Skin of body (tissue), 3 donors: ENCODE measurements at places on chromosomes 1 and 21. TPM values are rescaled to one million over a fixed set of nuclear protein-coding genes. Genes with fewer than 3 reads are reported as not detected.

SPEN gene
- 46.5 TPM for total RNA-seq

OR6N1 gene
- total RNA-seq: not detected

NPHS2 gene
- not detected for total RNA-seq

KAZN gene
- total RNA-seq: 9.6 TPM

- no peak for DNase-seq
Measured at GRCh38 chr1:51442616-51443015, 76.5 kb downstream of the EPS15 start.

GRCh38 chr1:47996406-47997226 is 569 bp downstream of the TRABD2B start:
- DNase-seq: no peak

GRCh38 chr21:25396135-25396711 is 211.1 kb downstream of the MRPL39 start:
- no peak for DNase-seq

- DNase-seq: no peak
Measured at GRCh38 chr1:22332795-22333499, 118.7 kb upstream of the ZBTB40 start.

DNA sequence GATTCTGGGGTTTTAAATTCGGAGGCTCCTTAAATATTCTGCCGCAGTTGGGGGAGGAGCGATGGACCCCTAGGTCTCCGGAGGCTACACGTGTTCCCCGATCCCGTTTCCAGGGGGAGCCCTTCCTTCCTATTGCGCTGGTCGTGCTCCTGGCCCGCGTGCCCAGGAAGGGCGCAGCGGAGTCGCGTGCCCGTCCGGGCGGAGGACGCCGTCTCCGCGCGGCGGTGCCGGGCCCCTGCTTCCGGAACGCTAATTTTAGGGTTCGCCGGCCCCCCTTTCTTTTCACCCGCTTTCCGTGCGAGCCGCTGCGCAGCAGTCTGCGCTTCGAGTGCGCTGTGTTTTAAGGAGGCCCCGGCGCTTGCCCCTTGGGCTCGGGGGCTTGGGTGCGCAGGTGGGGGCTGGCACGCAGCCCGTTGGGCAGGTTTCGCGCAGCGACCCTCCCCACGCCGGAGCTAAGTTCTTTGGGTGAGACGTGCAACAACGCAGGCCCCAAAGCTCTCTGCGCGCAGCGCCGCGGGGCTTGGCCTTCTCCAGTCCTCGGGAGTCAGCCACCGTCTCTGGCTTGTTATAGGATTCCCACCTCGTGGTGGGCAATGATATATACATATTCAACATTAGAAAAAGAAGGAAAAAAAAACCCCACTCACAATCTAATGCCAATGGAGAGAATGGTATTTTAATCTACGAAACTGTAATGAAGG is 43.5 kb upstream of the DNAJC6 start:
- peak; percentile 7 for DNase-seq
